ENCODE measurements at places on chromosomes 16 and 17.

DNA sequence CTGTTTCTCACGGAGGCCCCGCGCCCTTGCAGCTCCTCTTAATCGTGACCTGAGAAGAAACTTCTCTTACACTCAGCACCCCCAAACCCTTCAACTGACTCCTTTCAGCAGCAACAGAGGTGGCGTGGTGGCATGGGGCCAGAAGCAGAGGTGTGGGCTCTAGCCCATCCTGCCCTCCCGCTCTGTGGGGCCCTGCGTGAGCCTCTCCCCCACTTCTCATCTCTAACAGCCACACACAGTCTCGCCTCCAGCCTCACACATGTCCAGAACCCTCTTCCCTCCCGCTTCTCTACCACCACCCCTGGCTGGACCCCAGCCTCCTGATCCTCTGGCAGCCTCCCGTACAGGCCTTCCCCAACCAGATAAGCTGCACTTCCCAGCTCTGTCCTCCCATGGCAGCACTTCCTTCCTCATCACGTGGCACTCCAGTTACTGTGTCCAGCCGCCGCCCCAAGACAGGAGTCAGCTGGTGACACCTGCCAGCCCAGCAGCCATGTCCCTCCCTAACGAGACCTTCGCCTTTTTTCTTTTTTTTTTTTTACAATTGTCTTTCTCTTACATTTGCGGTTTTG, 30.5 kb downstream of the NSMCE1 start:
- DNase-seq: peak; percentile 61

DNA sequence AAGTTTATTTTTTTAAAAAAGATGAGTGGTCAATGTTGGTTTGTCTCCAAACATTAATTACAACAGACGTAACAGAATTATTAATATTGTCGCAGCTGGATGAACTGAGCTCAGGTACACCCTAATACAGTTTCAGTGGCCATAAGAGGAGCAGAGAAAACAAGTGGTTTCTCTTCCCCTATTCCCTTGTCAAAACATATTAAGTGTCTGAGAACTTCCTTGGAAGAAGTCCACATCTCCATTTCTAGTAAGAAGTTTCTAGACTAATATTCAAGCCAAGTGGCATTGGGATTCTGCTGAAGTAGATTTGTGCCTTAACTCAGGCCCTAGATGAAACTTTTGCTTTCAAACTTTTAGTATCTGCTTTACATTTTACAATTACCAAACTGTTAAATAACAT, 47.7 kb downstream of the GNA13 start:
- DNase-seq: no peak

- no peak for DNase-seq
These were observed 278.1 kb downstream of the ZFHX3 start for GRCh38 chr16:72769876-72770275.

DNA sequence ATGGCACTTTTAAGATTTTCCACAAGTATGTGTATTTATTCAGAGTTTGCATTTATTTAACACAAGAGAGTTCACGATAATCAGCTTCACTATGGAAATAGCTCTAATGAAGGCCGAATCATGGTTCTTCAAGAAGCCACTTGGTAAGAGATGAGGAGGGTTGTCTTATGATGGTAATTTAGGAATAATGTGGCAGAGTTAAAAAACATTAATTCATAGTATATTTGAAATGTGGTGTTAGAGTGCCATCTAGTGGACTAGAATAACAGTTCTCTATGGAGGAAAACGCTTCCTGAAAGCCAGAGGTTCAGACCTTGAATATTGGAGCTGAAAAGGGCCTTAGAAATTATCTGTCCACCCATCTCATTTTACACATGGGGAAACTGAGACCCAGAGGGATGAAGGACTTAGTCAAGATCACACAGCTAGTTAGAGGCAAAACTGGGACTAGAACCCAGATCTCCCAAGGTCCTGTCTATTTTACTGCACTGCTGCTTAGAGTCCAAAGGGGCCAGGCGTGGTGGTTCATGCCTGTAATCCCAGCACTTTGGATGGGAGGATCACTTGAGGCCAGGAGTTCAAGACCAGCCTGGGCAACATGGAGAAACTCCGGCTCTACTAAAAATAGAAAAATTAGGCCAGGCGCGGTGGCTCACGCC, 33.8 kb upstream of the KPNB1 start:
- DNase-seq: no peak

- no peak for DNase-seq
These were observed 18.4 kb downstream of the OSBPL7 start for GRCh38 chr17:47803201-47803600.

- DNase-seq: no peak
These were observed 259.8 kb upstream of the MON1B start for GRCh38 chr16:76931186-76931585.

- DNase-seq: no peak
These were observed 41.6 kb downstream of the CCDC42 start for GRCh38 chr17:8703001-8703400.

GRCh38 chr17:8162997-8163977, 539 bp upstream of the VAMP2 start:
- peak; percentile 52 for DNase-seq

DNA sequence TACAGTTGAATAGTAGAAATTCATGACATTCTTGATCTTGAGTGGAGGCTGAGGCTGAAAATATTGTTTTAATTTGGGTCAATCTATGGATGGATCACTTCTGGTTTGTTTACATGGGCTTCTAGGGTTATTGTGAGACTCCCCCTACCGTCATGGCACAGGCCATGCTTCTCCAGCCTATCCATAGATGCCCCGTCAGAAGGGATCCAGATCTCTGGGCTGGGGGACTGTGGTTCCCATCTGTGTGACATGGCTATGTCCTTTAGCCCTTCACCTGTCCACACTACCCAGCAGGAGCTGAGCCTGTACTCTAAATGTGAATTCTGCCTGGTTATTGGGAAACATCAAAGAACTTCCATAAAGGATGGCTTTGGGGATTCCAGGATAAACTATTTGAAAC, 160.4 kb downstream of the ABCC12 start:
- no peak for DNase-seq

- DNase-seq: no peak
These were observed 103.9 kb downstream of the CNTNAP4 start for GRCh38 chr16:76381096-76381495.

- DNase-seq: no peak
These were observed 176.8 kb upstream of the CIBAR2 start for GRCh38 chr16:85288869-85289660.

DNA sequence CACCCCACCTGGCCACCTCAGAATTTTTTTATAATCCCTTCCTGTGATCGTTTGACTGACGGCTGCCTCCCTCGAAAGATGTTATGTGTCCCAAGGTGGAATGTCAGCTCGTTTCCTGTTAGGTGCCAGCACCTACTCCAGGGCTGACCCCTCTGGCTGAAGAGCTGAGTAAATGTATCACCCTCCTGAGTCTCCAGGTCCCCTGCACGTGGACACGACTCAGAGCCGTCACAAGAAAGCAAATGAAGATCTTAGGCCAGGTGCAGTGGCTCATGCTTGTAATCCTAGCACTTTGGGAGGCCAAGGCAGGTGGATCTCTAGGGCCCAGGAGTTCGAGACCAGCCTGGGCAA, 273.2 kb downstream of the C16orf95 start:
- DNase-seq: no peak

- DNase-seq: no peak
These were observed 24.6 kb downstream of the CMIP start for GRCh38 chr16:81469183-81469677.

GRCh38 chr17:74404218-74404617, 27.7 kb upstream of the GPRC5C start:
- DNase-seq: no peak

DNA sequence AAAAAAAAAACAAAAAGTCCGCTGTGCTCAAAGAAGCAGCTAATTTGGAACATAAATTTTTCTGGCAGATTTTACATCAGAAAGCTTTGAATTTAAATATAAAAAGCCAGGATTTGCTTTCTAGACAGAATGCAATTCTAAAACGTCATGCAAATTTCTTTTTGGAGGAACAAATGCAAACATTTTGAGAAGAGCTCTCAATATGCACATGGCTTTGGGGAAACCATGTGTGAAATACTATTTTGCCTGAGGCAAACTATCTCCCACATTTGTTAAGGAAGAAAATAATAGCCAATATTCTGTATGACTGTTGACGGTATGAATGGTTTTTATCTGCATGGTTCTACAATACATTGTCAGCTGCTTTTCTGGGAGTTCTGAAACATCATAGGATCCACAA, 320.0 kb upstream of the PSMD7 start:
- DNase-seq: no peak

GRCh38 chr16:89759746-89760340, 38.5 kb downstream of the ZNF276 start:
- DNase-seq: no peak

DNA sequence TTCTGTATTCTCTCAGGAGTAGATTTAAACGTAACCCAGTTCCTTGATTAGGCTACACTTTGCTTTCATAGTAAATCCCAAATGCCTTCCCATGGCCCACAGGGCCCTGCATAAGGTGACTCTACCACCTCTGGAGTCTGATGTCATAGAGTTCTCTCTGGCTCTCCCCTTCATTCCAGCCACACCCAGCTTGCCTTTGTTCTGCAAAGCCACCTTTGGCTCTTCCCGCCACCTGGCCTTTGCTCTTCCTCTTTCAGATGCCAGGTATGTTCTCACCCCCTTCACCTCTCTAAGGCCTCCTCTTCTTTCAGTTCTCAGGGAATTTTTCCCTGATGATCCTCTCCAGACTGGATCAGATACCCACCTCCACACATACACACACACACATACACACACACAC, 141.3 kb upstream of the HSBP1 start:
- DNase-seq: no peak

GRCh38 chr17:36722903-36723263, 121.5 kb downstream of the MRM1 start:
- DNase-seq: no peak

DNA sequence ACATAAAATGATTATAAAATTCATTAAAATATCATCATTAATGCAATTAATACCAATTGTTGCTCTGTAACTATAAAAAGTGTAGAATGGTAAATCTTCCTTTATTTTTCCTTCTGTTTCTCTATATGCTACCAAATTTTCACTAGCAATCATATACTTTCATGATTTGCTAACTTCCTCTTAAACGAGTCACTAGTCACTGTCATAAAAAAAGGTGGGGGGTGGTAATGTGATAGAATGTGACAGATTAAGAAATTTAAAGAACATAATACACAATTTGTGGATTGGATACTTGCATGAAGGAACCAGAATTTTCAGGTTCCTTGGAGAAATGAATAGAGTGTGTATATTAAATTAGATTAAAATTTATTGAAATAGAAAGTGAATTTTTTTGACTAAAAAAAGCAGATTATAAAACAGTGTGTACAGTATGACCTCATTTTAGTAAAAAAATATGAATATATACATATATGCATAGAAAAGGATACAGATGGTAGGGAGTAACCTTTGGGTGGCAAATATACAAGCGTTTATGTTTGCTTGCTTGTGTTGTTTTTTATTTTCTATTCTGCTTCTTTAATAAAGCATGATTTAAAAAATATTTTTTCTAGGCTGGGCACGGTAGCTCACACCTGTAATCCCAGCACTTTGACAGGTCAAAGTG, 56.7 kb upstream of the C17orf78 start:
- DNase-seq: no peak

DNA sequence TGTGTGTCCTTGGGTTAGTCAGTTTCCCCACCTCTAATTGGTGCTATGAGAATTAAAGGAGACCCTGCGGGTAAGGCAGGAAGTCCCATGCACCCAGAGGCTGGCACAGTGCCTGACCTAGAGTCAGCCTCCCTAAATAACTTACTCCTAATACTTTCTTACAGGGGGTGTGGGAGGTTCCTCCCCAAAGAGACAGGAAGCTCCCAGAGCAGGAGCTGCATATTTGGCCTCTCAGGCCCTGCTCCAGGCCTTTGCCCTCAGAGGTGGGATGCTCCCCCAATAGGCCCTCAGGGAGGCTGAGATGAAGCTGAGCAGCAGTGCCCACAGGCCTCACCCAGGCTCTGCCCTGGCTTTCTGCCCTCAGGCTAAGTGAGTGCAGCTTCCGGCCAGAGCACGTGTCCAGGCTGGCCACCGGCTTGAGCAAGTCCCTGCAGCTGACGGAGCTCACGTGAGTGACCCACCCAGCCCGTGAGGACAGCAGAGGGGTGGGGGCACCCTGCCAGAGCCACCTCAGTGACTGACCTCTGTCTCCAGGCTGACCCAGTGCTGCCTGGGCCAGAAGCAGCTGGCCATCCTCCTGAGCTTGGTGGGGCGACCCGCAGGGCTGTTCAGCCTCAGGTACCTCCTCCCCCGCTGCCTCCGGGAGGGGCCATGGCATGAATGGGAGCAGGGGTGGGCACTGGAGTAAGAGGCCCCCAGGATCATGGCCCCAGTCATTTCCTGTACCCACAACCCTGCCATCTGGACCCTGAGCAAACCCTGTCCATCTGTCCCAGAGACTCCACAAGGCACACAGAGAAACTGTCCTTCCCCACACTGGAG, 31.1 kb upstream of the CPNE2 start:
- DNase-seq: no peak

- no peak for DNase-seq
These were observed 17.7 kb downstream of the BRD7 start for GRCh38 chr16:50351116-50351515.

GRCh38 chr17:38897176-38897575, 27.3 kb downstream of the LASP1 start:
- DNase-seq: no peak

DNA sequence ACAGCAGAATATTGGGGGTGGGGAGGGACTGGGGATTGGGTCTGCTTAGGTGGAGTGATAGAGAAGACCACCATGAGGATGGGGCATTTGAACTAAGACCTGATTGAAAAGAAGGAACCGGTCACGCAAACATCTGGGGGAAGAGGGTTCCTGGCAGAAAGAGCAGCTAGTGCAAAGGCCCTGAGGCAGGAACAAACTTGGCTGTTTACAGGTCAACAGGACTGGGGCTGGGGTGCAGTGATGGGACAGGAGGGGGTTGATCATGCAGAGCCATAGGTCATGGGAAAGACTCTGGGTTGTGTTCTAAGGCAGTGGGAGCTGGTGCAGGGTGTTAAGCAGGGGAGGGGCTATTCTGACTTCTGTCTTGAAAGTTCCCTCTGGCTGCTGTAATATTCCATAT, 1.9 kb downstream of the DRG2 start:
- DNase-seq: no peak

GRCh38 chr17:31907342-31907962, 5.9 kb upstream of the UTP6 start:
- no peak for DNase-seq

- DNase-seq: no peak
These were observed 30.6 kb downstream of the RNF43 start for GRCh38 chr17:58386708-58387107.

GRCh38 chr17:77379065-77379428, 238.3 kb downstream of the SEC14L1 start:
- no peak for DNase-seq

Data from stimulated activated naive CD8-positive, alpha-beta T cell treated with anti-CD3 and anti-CD28 coated beads, Interleukin-15, Interleukin-2, amounts not matched to agents 100 U/mL and 50 U/mL, for 24 hours (primary cell).